ENCODE measurements at places on chromosomes 3 and 15.

DNA sequence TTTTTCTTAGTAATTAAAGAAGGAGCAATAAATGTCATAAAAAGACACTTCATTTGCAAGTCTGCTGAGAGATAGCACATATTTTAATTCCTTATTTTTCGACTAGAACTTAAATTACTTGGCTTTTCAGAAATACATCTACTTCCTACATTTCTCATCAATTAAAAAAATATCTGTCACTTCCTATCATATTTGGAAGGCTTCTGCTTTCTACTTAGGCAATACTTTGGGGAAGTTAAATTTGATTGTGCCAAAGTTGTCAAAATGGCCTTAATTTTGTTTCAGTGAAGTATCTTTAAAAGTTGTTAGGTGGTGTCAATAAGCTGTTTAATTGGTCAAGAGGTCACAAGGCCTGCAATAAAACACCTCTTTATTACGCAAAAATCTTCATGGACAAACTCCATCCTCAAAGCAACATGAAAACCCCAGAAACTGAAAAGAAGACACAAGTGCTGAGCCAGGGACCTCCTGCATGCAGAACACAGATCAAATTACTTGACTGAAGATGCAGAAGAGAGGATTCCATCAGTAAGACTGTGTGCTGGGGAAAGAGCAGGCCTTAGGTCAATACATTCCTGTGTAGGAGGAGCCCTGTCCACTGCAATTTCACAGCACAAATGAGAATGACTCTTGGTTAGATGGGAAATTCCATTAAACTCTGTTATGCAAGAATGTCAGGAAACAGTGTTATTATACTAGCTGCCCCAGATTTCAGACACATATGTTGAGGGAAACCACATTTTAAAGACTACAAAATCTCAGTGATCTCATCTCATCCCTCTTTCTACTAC, 48.0 kb upstream of the FSTL1 start:
- peak; percentile 28 for DNase-seq

GRCh38 chr3:23253214-23253613, 50.1 kb downstream of the UBE2E2 start:
- no peak for DNase-seq

- DNase-seq: no peak
These were observed 322.6 kb downstream of the THSD4 start for GRCh38 chr15:71437919-71438318.

DNA sequence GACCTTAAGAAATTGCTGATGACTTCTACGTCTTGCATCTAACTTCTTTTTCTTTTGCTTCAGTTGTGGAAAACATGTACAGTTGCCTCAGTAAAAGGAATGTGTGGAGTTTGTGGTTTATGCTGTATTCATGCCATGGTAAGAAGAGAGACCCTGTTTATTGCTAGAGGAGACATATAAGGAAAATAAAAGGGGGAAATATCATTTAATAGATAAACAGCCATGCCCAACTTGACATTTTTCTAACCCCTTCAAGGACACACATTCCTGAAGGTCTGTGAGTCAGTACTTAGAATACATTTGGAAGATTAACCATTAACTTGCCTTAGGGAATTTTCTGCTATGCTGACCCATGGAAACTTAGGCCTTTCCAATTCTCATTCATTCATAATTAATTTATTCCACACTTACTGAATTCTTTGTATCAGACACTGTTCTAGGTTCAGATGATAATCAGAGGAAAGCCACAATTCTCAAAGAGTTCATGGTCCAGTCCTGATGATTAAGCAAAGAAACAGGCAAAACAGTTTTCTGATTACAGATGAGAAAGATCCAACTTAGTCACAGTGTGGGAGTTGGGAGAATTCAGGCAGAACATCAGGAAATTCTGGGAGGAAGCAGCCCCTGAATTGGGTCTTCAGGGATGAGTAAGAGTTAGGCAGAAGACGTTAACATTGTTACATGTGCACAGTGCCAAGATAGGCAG, 329.8 kb upstream of the RASGRP1 start:
- no peak for DNase-seq

- DNase-seq: no peak
These were observed 35.9 kb downstream of the CASR start for GRCh38 chr3:122219242-122219872.

GRCh38 chr15:65833501-65834205, 35.6 kb upstream of the RAB11A start:
- DNase-seq: no peak

GRCh38 chr3:158668506-158668905, 3.9 kb downstream of the LXN start:
- DNase-seq: no peak

DNA sequence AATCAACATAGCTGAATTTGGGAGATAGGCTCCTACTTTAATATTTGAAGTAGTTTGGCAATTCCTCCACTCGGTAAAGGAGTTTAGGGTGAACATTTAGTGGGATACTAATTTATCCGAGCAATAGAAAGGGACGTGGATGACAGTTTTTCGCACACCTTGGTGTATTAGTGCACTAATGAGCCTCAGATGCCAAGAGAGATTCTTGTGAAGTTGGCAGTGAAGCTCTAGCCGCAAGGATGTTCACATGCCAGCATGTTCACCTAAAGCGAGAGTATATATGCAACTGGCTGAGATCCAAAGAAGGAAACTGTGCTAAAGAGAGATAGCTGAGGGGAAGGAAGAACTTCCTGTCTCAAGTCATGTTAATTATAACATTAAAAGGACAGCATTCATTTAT, 58.5 kb downstream of the TGFBR2 start:
- no peak for DNase-seq

DNA sequence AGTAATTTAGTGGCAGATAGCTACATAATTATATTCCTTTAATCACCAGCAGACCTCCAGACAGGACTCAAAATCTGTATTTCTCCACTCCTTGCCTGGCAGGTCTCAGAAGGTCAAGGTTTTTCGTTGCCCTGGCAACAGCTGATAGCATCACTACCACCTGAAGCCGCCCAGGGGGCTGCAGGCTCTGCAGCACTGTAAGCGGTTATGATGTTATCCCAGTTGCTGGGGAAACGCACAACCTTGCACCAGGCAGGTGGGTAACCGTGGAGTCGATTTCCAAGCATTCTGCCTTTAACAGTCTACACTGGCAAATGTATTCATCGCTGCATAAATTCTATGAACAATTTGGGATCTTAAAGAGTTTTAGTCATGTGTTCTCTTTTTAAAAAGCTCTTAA, 756.3 kb downstream of the NTRK3 start:
- DNase-seq: no peak

- no peak for DNase-seq
These were observed 140.5 kb upstream of the CADPS start for GRCh38 chr3:63015614-63016309.

- DNase-seq: no peak
These were observed 269.4 kb upstream of the TTC14 start for GRCh38 chr3:180332608-180333007.

GRCh38 chr15:51781506-51781905, 30.1 kb downstream of the TMOD2 start:
- DNase-seq: no peak

- DNase-seq: no peak
These were observed 300.4 kb upstream of the STT3B start for GRCh38 chr3:31232055-31233025.
